ENCODE measurements at places on chromosomes 13 and 19.
A peak's percentile ranks its signal among the peaks of the same experiment; 100 is the strongest.

DNA sequence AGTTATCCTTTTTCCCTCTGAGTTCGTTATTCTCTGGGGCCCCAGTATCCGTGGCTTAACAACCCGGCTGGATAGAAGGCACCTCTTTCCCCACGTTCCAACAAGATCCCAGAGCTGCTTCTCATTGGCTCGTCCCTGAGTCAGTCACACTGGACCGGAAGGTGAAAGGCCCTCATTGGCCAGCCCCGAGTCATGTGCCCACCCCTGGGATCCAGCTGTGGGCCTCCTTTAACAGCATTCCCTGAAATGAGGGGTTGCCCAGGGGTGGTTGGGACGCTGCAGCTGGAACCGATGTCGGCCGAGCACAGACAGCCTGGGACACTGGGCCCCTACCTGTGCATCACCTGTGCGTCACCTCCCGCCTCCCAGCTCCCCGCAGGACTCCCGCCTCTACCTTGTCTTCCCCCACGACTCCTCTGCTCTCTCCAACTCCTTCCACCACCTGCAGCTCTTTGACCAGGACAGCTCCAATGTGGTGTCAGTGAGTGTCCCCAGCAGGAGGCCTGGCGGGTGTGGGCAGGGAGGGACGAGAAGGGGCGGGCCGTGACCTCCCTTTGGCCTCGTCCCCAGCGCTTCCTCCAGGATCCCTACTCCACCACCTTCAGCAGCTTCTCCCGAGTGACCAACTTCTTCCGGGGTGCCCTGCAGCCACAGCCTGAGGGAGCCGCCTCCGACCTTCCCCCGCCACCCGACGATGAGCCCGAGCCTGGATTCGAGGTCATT is 4.3 kb downstream of the TBC1D17 start:
- DNase-seq: peak; percentile 25

GRCh38 chr13:51894239-51894638 is 32.5 kb downstream of the CCDC70 start:
- peak; percentile 22 for DNase-seq

DNA sequence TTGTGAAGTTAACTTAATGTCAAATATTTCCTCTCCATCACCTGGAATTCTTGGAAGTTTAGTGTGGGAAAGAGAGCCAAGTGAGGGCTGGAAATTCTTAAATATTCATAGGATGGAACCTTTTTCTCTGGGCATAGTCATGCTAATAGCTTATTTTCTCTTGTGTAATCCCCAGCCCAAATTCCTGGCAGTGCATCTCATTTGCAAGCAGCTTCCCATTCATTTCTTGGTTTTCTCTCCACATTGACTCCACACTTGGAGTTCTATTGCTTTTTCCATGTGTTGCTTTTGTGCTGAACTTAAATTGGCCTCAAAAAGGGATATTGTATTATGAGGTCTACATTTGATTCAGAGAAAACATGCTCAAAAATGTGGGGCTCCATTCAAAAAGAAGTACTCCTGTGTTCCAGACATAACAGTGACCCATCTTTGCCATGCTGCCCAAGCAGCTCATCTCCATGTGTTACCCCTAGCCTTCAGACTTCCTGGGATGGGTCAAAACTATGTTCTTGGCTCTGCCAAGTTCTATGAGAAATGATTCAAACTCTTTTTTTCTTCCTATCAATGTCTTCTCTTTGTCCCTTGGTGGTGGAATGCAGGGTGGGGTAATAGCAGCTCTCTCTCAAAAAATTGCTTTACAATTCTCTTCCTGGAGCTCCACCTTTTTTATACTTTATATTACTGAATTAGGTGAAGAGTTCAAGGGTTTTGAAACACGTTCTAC is 2471.5 kb downstream of the PCDH9 start:
- DNase-seq: peak; percentile 37

DNA sequence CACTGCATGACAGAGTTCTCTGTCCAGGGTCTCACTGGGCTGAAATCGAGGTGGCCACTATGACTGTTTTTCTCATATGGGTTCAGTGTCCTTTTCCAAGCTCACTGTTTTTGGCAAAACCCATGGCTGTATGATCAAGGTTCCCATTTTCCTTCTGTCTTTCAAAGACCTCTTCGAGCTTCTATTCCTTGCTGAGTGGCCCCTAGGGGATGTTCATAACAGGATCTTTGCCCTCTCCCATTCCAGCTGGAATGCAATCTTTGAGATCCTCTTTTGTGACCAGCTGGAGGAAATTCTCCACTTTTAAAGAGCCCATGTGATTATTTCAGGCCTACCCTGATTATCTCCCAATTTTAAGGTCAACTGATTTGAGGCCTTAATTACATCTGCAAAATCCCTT is 572.5 kb upstream of the SLC10A2 start:
- no peak for DNase-seq
